ENCODE measurements at places on chromosomes 1 and 21.

DNA sequence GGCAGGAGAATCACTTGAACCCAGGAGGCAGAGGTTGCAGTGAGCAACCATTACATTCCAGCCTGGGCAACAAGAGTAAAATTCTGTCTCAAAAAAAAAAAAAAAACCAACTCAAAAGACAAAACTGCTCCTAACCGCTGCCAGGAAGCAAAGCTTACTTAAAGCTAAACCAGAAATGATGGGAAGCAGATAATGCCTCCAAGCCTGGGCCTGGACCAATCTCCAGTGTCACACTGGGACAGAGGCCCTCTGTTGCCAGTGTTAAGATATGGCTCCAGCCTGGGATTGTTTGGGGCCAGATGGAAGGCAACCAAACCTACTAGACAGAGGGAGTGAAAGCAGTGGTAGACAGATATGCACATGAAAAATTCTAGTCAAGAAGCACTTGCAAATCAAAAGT, 36.9 kb downstream of the NSL1 start:
- no peak for DNase-seq

DNA sequence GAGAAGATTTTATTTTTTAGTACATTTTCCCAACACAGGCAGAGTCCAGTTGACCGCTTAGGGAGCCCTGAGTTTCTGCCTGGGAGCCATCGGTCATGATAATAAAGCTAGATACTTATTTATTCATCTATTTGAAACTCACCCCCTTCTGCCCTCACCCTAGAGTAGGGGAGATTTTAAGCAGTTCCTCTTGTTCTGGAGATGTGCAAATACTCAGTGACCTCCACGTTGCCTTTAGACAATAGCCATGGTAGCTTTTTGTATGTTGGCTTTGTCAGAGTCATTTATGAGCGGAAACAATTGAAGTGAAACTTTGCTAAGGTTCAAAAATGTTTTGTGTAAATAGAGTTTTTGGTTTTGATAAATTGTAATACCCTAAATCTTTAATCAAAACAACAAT, 45.7 kb upstream of the PLPPR4 start:
- no peak for DNase-seq

GRCh38 chr1:39614488-39614887, 25.0 kb downstream of the HEYL start:
- DNase-seq, result no peak

- no peak for DNase-seq
These were observed 5.0 kb downstream of the SLC37A1 start for GRCh38 chr21:42518626-42519025.

GRCh38 chr1:48920851-48921250, 144.2 kb upstream of the BEND5 start:
- DNase-seq, result no peak
